AG04449 (cell line): ENCODE measurements at places on chromosomes 2 and 18.

DNA sequence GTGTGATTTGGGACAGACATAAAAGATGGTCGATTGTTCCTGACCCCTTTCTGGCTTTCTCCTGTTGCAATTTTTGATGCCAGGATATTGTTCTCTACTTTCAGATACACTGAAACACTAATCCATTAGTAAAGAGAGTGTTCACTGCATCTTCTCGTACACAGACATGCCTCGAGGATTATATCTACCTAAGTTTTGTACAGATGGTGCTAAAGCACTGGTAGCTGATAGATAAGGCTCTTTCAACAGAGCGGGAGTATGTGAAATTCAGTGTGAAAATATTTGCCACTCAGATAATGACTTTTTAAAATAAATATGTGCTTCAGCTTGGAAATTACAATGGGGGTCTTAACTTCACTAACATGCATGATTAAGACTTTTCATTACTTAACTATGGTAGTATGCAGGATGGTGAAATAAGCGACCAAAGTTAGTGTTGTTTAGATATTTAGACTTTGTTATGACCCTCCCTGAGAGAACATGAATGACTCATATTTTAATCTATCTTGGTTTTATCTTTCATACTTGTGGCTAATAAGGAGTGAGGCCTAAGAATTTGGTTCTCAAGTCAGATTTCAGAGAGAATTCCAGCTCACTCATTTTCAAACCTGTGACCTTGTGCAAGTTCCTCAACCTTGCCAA is 474.9 kb downstream of the NRXN1 start:
- DNase-seq, result peak; percentile 29

GRCh38 chr2:55896633-55897032 is 26.9 kb downstream of the EFEMP1 start:
- DNase-seq, result no peak

GRCh38 chr18:56200381-56200911 is 437.9 kb downstream of the TXNL1 start:
- peak; percentile 24 for DNase-seq

DNA sequence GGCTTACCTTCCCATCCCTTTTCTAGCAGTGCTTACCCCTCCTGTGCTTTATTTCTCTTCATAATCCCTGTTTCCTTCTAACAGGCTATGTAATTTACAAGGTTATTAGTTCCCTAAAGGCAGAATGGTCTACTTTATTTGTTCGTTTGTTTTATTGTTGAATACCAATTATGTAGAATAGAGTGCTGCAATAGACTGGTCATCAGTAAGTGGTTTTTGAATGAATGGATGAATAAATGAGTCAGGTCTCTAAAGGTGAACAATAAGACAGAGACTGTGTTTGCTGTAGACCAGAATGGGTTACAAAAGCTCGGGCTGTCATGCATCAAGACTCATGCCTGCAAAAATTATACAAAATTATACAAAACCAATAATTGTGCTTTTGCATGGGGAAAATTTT is 332.0 kb downstream of the IRS1 start:
- no peak for DNase-seq

DNA sequence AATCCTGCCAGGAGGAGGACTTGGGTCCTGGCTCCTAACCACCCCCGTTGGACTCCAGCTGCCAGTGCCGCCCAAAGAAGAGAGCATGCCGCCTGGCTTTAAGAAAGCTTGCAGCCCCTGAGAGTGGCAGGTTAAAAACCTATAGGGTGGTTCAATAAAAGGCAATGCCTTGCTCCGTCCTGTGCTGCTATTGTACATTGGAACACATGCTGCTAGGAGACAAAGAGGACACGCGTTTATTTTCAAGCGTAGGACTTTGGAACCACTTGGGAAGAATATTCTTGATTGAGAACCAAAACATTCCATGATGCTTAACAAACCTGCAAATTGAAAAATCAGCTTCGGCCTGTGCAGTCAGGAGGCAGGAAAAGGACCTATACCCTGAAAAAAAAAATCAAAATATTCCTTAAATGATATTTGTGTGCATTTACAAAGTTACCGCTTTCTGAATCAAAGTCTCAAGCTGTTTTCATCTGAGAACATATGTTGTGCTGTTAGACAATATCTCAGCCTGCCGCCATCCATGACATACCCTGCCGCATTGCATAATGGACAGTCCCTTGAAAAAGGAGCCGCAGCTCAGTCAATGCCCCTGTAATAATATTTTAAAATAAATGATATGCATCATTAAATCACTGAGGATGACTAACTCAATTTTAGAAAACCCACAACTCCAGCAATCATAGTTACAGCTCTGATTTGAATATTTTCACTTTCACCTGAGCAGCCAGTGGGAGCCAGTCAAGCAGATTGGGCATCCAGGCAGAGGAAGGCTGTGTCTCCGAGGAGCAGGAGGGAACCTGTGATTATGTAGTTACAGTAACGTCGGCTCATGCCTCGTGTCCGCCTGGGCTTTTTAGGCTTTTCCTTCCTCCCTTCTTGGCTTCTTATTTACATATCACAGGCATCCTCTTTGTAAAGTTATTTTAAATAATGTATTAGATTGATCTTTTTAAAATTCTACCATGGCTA is 805.6 kb upstream of the FANCL start:
- no peak for DNase-seq

GRCh38 chr2:182372661-182373060 is 54.2 kb downstream of the PDE1A start:
- DNase-seq, result peak; percentile 51
